ENCODE measurements at places on chromosomes 13 and 19. TPM values are rescaled to one million over a fixed set of nuclear protein-coding genes. Genes with fewer than 3 reads are reported as not detected.

The SOX1 gene
- total RNA-seq, result not detected

The METTL21C gene
- total RNA-seq, result not detected

The P2RY11 gene
- 0.80 TPM for total RNA-seq

The ATXN8OS gene
- not detected for total RNA-seq

The LRRC4B gene
- 1.00 TPM for total RNA-seq

The C13orf42 gene
- total RNA-seq, result not detected

The CHAMP1 gene
- total RNA-seq, result 19.0 TPM

The CEACAM4 gene
- total RNA-seq, result 1.5 TPM

The PSG6 gene
- total RNA-seq, result not detected

The C19orf67 gene
- total RNA-seq, result 1.1 TPM

The PEAK3 gene
- total RNA-seq, result 1.1 TPM

The PDX1 gene
- total RNA-seq, result not detected

The KL gene
- 3.4 TPM for total RNA-seq

The UNC13A gene
- 0.32 TPM for total RNA-seq

The CD22 gene
- 27.7 TPM for total RNA-seq

The CCNA1 gene
- total RNA-seq, result not detected

The CYP2A6 gene
- not detected for total RNA-seq

The MTRF1 gene
- 7.2 TPM for total RNA-seq

The LNX2 gene
- 1.8 TPM for total RNA-seq

The SYNGR4 gene
- total RNA-seq, result not detected

The SIGLEC6 gene
- 0.55 TPM for total RNA-seq

The ZNF844 gene
- total RNA-seq, result 8.6 TPM

The FUZ gene
- total RNA-seq, result 20.1 TPM

The ZNF93 gene
- not detected for total RNA-seq

The CCDC61 gene
- 7.8 TPM for total RNA-seq

The NCR1 gene
- not detected for total RNA-seq

The PRODH2 gene
- not detected for total RNA-seq

The CHST8 gene
- not detected for total RNA-seq

The PNMA8B gene
- 0.27 TPM for total RNA-seq

The RNF113B gene
- total RNA-seq, result not detected

The SMIM44 gene
- total RNA-seq, result not detected

The TNFAIP8L1 gene
- total RNA-seq, result 12.0 TPM

The ZNF224 gene
- total RNA-seq, result 49.7 TPM

The FAM216B gene
- total RNA-seq, result not detected

The DUXA gene
- not detected for total RNA-seq

The MYO16 gene
- 3.4 TPM for total RNA-seq

The KLK11 gene
- total RNA-seq, result 0.55 TPM

The KIR2DL3 gene
- not detected for total RNA-seq

The NCAN gene
- total RNA-seq, result 0.16 TPM

The MRPL57 gene
- 35.4 TPM for total RNA-seq

The MBD3L4 gene
- not detected for total RNA-seq

The SLC10A2 gene
- not detected for total RNA-seq

The KLHL1 gene
- not detected for total RNA-seq

The TBXA2R gene
- 0.27 TPM for total RNA-seq

The FAM124A gene
- total RNA-seq, result 2.2 TPM

The TNFRSF19 gene
- 1.3 TPM for total RNA-seq

The PSG4 gene
- not detected for total RNA-seq

The BABAM1 gene
- 93.5 TPM for total RNA-seq

The KANK3 gene
- total RNA-seq, result 3.5 TPM

The MAP3K10 gene
- total RNA-seq, result 12.4 TPM

The ATP4A gene
- not detected for total RNA-seq

The ZNF585A gene
- total RNA-seq, result 12.9 TPM
